Osteocyte (in vitro differentiated cells): ENCODE measurements at places on chromosomes 12 and 14.

- H3K36me3 ChIP-seq, result no peaks in the 10 kb centered on the region
- H3K27ac ChIP-seq, result no peak overlapping the region
These were observed 141.0 kb upstream of the ALG10B start for GRCh38 chr12:38175538-38175937.

GRCh38 chr12:129184127-129184928 is 331.1 kb downstream of the GLT1D1 start:
- H3K4me3 ChIP-seq, result no peak overlapping the region
- peaks cover 8% of the 10 kb centered on the region for H3K36me3 ChIP-seq
- H3K27me3 ChIP-seq, result no peaks in the 10 kb centered on the region

DNA sequence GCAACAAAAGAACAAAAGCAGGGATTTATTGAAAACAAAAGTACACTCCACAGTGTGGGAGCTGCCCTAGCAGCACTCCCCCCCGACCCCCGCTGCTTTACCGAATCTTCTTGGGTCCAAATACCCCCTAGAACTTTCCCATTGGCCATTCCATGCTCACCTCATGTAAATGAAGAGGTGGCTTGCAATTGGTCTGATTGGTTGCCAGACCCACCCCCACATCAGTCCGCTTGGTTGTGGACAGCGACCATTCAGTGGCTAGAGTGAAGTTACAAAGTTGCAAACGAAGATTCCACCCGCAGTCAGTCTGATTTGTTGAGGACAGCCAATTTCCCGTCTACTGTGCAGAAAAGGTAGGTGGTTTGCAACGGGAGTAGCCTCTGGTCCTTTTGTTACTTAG is 3.9 kb downstream of the STYX start:
- H3K27me3 ChIP-seq, result no peaks in the 10 kb centered on the region
- H3K4me3 ChIP-seq, result no peak overlapping the region
- peaks cover 14% of the 10 kb centered on the region for H3K36me3 ChIP-seq
- H3K27ac ChIP-seq, result no peak overlapping the region
- peaks cover 28% of the 10 kb centered on the region for H3K4me1 ChIP-seq

GRCh38 chr12:6383572-6384498 is at the start of gene LTBR:
TSS of gene LTBR (plus strand) at chr12:6384162. CDS start at chr12:6384359, 197 bp downstream.
- no peak within 1 kb of the TSS for H3K4me3 ChIP-seq
- peaks cover 23% of the 10 kb centered on the region for H3K4me1 ChIP-seq
- H3K27me3 ChIP-seq, result peaks cover 2% of the 10 kb centered on the region
- DNase-seq, result no peak
- H3K36me3 ChIP-seq, result no peaks in the 10 kb centered on the region
- H3K27ac ChIP-seq, result no peak within 1 kb of the TSS

- H3K4me3 ChIP-seq, result no peak overlapping the region
- H3K36me3 ChIP-seq, result no peaks in the 10 kb centered on the region
- no peak for DNase-seq
- no peaks in the 10 kb centered on the region for H3K4me1 ChIP-seq
These were observed 568.3 kb downstream of the TMEM121 start for GRCh38 chr14:106094654-106095189.

DNA sequence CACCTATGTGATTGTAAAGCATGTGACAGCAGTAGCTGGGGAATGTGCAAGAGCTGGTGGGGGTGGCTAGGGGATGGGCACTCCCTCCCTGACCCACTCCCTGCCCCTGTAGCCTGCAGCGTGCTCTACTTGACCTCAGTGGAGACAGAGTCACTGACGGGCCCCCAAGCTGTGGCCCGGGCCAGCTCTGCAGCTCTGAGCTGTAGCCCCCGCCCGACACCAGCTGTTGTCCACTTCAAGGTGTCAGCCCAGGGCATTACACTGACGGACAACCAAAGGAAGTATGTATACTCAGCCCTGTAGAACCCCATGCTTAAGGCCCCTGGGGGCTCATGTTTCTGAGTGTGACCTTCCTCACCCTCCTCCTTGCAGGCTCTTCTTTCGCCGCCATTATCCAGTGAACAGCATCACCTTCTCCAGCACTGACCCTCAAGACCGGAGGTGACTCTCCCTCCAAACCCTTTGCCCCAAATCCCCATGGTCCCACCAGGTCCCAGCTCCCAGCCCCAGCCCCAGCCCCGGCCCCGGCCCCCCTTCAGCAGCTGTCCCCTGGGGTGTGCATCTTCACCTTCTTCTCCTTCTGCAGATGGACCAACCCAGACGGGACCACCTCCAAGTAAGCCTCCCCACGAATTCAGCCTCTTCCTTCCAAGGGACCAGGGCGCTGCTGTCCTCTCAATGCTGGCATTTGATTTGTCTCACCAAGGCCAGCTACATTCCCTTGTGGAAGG is 13.3 kb downstream of the TNS2 start:
- H3K27ac ChIP-seq, result peak overlapping the region; percentile 89
- H3K27me3 ChIP-seq, result no peaks in the 10 kb centered on the region
- no peak overlapping the region for H3K4me3 ChIP-seq
- no peak for DNase-seq
